ENCODE measurements at places on chromosomes 6 and 20. TPM values are rescaled to one million over a fixed set of nuclear protein-coding genes. Genes with fewer than 3 reads are reported as not detected.

GRCh38 chr6:10397756-10398445 is 17.0 kb downstream of the TFAP2A start:
- no peaks in the 10 kb centered on the region for H3K4me1 ChIP-seq
- H3K27me3 ChIP-seq: peaks cover 93% of the 10 kb centered on the region

DNA sequence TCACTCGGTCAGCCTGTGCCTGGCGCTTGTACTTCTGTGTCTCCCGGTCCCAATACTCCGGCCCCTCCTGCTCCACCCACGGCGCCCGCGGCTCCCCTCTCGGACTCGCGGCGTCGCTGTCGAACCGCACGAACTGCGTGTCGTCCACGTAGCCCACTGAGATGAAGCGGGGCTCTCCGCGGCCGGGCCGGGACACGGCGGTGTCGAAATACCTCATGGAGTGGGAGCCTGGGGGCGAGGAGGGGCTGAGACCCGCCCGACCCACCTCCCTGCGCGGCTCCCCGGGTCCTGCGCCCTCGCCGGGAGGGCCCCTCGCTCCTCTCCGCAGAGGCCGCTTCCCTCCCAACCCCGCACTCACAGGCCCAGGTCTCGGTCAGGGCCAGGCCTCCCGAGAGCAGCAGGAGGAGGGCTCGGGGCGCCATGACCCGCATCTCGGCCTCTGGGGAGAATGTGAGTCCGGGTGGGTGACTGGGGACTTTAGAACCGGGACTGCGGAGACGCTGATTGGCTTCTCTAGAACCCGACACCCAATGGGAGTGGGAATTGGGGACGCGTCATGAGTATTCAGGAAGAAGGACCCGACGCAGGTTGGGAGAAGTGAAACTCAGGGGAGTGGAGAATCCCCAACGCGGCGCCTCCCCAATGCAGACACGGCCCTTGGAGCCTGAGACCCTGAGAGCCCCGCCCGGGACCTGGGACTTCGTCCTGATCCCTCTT is at the start of gene HLA-C:
TSS of gene HLA-C (minus strand) at position 452 of the 717 bp plus-strand sequence. CDS start at position 431, 21 bp downstream.
- no peaks in the 10 kb centered on the region for H3K4me1 ChIP-seq
- H3K36me3 ChIP-seq: peaks cover 12% of the 10 kb centered on the region
- H3K4me3 ChIP-seq: peak within 1 kb of the TSS; percentile 64

DNA sequence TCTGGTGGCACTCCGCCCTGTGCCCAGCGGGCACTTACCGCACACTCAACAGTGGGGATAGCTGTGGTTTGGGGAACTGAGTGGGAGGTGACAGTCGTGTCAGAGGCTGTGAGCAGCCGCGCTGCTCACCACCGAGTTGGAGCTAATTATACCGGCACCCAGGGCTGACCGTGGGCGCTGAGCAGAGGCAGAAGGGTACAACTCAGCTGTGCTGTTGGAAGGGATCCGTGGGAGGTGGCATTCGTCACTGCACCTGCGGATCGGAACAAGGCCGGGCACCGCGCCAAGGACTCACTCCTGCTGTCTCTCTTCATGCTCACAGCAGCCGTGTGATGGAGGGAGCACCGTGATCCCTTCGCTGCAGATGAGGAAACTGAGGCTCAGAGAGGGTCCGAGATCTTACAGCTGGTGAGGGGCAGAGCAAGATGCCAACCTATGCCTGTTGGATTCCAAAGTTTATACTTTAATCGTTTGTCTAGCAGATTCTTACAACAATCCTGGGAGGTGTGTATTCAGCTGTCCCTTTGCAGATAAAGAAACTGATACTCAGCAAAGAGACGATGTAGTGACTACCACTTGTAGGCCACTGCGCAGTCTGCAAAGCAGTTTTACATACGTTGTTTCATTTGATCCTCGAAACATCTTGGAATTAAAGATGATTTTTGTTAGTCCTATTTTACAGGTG is 713 bp upstream of the ELMO2 start:
- no peaks in the 10 kb centered on the region for H3K36me3 ChIP-seq
- H3K27ac ChIP-seq: peak overlapping the region; percentile 93
- peaks cover 53% of the 10 kb centered on the region for H3K4me1 ChIP-seq
- H3K27me3 ChIP-seq: no peaks in the 10 kb centered on the region

DNA sequence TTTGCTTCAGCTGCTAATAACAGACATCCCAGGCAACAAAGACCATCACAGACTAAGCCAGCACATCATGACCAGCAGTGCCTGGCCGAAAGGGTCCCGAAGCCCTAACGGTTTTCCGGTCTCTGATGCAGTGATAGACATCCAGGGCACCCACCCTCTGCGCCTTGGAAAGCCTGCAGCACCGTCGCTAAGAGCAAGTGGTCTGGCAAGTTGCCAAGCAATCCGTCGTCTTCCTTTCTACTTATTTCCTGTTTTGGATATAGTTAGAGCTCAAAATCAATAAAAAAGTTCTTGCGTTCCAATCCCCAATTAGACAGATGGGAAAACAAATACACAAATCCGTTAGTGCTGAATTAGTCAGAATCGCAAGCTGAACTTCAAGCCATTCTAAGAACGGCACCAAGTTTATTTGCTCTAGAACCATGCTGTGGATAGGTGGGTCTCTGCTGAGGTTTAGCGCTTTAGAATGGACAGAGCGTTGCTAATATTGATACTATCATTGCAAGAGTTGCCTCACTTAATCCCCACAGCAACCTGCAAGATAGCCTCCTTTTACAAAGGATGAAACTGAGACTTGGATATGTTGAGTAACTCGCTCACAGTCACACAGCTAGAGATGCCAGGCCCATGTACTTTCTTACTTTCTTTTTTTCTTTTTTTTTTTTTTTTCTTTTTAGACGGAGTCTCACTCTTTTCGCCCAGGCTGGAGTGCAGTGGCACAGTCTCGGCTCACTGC is 163.3 kb upstream of the SNX9 start:
- DNase-seq: no peak
- H3K4me3 ChIP-seq: no peak overlapping the region
- H3K36me3 ChIP-seq: peaks cover 13% of the 10 kb centered on the region
- no peaks in the 10 kb centered on the region for H3K27me3 ChIP-seq

GRCh38 chr20:32976746-32977145 is 27.5 kb downstream of the SUN5 start:
- no peak overlapping the region for H3K27ac ChIP-seq
- H3K4me3 ChIP-seq: no peak overlapping the region
- no peak for DNase-seq
- no peaks in the 10 kb centered on the region for H3K36me3 ChIP-seq
- no peaks in the 10 kb centered on the region for H3K4me1 ChIP-seq

ZNF341 gene
- total RNA-seq: 5.6 TPM

Data from lower lobe of right lung (tissue), 2 donors.